NCI-H226 (cell line): ENCODE measurements at places on chromosomes 13 and 19.

DNA sequence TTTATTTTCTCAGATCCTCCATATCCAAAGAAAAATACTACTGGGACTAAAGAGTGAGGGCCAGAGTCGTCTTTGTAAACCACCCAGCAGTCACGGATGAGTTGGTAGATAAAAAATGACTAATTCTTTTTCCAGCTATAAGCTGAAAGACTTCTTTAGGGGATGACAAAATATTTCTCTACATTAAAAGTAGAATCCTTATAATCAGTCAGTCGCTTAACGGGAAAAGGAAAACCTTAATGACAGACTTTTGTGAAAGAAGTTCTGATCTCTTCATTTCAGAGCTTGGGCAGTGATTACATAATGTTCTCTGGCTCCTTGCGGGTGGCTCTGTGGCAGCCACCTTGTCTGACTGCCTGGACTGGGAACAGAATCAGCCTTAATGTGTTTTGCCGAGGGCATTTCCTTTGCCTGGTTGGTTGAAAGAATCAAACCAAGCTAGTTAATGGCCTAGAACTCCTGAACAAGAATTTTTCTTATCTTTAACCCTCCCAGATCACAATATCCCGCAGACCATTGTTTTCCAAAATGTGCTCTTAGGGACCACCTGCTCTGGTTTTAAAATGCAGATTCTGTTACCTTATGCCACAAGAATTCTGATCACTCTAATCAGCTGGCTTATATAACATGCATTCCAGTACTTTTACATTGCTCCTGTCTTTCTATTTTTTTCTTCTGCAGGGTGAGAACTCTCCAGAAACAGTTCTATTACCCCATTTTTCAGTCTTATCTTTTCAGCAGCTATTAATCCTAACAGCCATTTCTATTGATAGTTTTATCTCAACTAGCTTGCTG is 2.5 kb downstream of the ITM2B start:
- DNase-seq: peak; percentile 56

DNA sequence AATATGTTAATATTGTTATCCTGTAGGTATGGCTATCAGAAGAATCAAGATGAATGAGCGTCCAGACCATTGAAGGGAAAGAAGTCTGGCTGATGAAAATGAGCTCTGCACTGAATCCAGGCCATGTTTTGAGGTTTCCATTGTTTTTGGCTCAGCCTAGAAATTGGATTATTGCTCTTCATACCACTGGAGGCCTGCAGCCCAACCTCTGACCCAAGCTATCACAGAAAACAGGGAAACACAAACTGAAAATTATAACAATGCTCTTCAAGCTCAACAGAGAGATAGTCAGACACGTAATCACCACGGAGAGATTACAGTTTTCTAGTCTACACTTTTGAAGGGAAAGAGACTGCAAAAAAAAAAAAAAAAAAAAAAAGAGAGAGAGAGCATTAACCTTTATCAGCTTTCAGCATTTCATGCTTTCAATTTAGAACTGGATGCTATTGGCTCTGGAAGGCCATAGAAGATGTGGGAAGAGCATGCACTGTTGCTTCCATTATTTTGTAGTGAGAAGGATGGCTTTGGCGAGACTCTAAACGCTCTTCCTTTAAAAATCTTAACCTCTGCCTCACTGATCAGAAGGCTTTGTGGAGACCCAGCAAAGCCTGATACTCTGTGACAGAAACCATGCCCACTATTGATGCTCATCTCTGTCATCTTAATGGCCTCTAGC is 10.8 kb downstream of the EDNRB start:
- DNase-seq: no peak

GRCh38 chr19:50269653-50270052 is 59.5 kb downstream of the KCNC3 start:
- no peak for DNase-seq

GRCh38 chr19:15110418-15110815 is 3.2 kb downstream of the SYDE1 start:
- DNase-seq: no peak

GRCh38 chr19:1975162-1975480 is 34.1 kb downstream of the CSNK1G2 start:
- DNase-seq: no peak

GRCh38 chr19:38538386-38538785 is 79.4 kb downstream of the MAP4K1 start:
- no peak for DNase-seq

GRCh38 chr19:13036366-13036976 is 41.2 kb downstream of the NFIX start:
- peak; percentile 89 for DNase-seq

DNA sequence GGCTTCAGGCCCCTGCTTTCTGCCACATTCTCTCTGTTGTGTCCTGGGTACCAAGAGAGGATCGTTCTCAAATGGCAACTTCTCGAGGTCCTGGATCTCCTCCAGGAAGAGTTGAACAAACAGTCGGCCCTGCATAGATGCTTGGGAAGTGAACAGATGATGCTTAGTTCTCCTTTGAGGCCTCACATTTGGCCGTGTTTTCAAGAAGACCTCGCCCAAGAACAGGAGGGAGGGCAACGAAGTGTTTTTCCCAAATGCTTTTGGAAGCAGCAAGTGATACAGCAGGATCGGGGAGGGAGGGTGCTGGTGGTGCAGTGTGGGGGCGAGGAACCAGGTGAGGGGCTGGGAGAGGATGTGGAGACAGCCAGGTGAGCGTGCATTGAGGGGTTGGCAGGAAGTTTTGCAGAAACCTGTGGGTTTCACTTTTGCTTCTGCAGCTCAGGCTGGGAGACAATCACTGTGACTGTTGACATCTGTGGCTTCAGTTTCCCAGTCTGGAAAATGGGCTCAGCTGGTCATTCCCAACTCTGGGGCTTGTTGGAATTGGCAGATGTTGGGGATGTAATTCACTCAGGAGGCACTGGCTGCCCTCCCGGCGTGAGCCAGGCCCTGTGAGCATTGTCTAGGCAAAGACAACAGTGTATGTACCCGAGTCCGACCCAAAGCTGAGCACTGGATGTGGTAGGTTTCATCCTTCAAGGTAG is 21.6 kb downstream of the MAST3 start:
- DNase-seq: no peak

DNA sequence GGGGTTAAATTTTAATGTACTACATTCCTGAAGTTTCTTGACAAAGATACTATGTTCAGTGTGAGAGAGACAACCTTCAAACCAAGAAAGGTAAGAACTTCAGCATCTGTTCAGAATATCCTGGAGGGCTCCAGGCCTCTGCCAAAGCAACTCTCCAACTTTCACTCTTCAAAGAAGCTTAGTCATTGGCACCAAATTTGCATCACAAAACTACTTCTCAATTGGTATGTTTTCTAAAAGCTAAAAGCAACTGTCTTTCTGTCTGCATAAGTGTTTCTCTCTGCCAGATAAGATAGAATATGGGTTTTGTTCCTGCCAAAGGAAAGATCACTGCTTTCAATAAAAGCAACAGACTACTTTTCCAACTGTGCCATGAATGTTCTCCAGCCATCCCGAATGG is 187.4 kb downstream of the SUCLA2 start:
- no peak for DNase-seq

DNA sequence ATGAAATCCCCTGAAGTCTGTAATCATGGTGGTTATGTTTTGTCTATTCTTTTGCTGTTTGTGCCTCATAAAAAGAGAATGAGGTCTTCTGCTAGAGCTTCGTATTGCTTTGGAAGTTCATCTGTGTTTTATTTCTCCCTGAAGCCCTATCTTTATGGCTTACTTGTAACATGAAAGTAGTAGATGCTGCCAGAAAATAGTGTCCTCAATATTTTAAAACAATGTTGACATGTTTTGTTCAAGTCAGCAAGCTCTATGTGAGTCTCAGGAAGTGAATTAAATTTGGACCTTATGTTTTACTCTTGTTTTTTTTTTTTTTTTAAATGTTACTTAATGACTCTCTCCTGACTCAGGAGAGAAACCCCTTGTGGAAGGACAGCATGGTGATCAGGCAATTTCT is 130.5 kb downstream of the B3GLCT start:
- no peak for DNase-seq

GRCh38 chr19:1269478-1270212 is 513 bp downstream of the CIRBP start:
- peak; percentile 82 for DNase-seq

GRCh38 chr19:2803486-2804155 is 16.0 kb upstream of the ZNF554 start:
- DNase-seq: no peak
